Glutamatergic neuron (in vitro differentiated cells): ENCODE measurements at places on chromosomes 11 and 22. TPM values are rescaled to one million over a fixed set of nuclear protein-coding genes. Genes with fewer than 3 reads are reported as not detected.

- peaks cover 6% of the 10 kb centered on the region for H3K27me3 ChIP-seq
- no peak overlapping the region for H3K27ac ChIP-seq
- H3K4me3 ChIP-seq = no peak overlapping the region
- H3K4me1 ChIP-seq = peaks cover 10% of the 10 kb centered on the region
- H3K36me3 ChIP-seq = no peaks in the 10 kb centered on the region
Measured at GRCh38 chr22:30230330-30230729, 16.2 kb downstream of the LIF start.

FAM180B gene
- total RNA-seq = not detected

MISFA gene
- 1.7 TPM for total RNA-seq

- peaks cover 8% of the 10 kb centered on the region for H3K27me3 ChIP-seq
- no peak overlapping the region for H3K4me3 ChIP-seq
- H3K27ac ChIP-seq = no peak overlapping the region
- no peak for DNase-seq
- peaks cover 16% of the 10 kb centered on the region for H3K36me3 ChIP-seq
Measured at GRCh38 chr22:47570300-47570685, 807.8 kb downstream of the TBC1D22A start.

DNA sequence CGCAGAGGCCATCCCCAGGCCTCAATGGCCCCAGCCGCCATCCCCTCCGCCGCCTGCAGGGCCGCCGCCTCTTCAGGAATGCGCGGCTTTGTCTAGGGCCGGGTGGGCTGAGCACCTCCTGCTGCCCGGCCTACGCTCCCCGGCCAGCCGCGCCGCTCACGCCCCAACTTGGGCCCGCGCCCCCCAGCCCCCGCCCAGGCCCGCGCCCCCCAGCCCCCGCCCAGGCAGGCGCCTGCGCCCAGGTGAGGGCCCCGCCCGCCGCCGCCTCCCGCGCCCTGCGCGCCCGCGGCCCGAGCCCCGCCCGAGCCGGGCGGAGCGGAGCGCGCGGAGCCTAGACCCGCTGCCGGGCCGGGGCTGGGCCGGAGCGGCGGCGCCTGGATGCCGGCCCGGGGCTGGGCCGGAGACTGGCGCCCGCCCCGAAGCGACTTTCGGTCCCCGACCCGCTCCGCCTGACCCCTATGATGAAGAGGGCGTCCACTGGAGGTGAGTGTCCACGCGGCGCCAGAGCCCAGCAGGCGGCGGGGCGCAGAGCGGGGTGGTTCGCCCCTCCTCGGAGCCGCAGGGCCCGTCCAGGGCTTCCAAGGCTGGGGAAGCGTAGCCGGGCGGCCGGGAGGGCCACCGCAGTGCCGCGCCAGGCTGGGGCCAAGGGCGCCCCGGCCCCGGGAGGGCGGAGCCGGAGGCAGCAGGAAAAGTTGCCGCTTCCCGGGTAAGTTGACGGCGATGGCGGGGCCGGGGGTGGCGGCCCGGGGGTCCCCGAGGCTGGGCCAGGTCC, 34.3 kb upstream of the PRODH start:
- H3K27me3 ChIP-seq = peaks cover 14% of the 10 kb centered on the region
- H3K4me3 ChIP-seq = no peak overlapping the region
- H3K27ac ChIP-seq = no peak overlapping the region
- peaks cover 17% of the 10 kb centered on the region for H3K4me1 ChIP-seq
- peak; percentile 77 for DNase-seq

GRCh38 chr11:7882860-7883259, 48.2 kb downstream of the OR10A6 start:
- H3K27ac ChIP-seq = no peak overlapping the region
- H3K4me1 ChIP-seq = no peaks in the 10 kb centered on the region
- H3K27me3 ChIP-seq = no peaks in the 10 kb centered on the region
- no peak overlapping the region for H3K4me3 ChIP-seq

PC gene
- 47.4 TPM for total RNA-seq

DNA sequence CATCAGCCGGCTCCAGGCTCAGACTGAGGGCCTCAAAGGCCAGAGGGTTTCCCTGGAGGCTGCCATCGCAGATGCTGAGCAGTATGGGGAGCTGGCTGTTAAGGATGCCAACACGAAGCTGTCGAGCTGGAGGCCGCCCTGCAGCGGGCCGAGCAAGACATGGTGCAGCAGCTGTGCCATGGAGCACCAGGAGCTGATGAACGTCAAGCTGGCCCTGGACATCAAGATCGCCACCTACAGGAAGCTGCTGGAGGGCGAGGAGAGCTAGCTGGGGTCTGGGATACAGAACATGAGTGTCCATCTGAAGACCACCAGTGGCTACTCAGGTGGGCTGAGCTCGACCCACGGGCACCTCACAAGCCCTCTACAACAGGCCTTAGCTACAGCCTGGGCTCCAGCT, 4.0 kb upstream of the SCUBE2 start:
- peaks cover 15% of the 10 kb centered on the region for H3K36me3 ChIP-seq
- DNase-seq = no peak
- peaks cover 15% of the 10 kb centered on the region for H3K27me3 ChIP-seq
- peaks cover 10% of the 10 kb centered on the region for H3K4me1 ChIP-seq
- no peak overlapping the region for H3K27ac ChIP-seq
- no peak overlapping the region for H3K4me3 ChIP-seq

IFITM10 gene
- total RNA-seq = 5.4 TPM
